ENCODE measurements at places on chromosomes 11 and 22.
A peak's percentile ranks its signal among the peaks of the same experiment; 100 is the strongest.

- DNase-seq: no peak
These were observed 74.5 kb upstream of the PICALM start for GRCh38 chr11:86143087-86144030.

- no peak for DNase-seq
These were observed 320.4 kb downstream of the CADM1 start for GRCh38 chr11:115183830-115184229.

DNA sequence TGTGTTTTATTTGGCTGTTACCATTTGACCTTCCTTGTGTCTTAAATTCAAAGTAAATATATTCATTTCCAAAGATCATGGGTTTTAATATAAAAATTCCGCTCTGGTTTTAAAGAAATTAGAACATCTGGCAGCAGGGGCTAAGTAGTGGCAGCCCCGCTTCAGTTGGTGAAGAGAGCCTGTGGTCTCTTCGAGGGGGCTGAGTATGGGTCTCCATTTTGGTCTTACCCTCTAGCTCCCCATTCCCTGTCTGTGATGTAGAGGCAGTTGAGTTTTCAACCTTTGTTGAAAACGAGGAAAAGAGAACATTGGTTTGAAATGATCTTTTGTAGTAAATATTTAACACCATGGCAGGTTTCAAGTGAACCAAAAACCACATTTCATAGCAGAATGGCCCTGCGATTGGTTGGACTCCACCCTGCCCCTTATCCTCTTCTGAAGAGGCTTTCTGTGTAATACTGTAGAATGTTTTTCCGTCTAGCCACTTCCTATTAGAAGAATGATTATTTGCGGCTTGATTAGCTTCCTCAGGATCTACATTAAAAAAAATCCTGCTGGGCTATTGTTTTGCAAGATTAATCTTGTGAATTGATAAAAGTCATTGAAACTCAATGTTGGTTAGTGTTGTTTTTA, 17.7 kb downstream of the APLP2 start:
- no peak for DNase-seq

GRCh38 chr11:15493066-15493465, 378.3 kb downstream of the INSC start:
- DNase-seq: peak; percentile 3

- no peak for DNase-seq
These were observed 27.8 kb downstream of the LRP5 start for GRCh38 chr11:68340003-68340767.

DNA sequence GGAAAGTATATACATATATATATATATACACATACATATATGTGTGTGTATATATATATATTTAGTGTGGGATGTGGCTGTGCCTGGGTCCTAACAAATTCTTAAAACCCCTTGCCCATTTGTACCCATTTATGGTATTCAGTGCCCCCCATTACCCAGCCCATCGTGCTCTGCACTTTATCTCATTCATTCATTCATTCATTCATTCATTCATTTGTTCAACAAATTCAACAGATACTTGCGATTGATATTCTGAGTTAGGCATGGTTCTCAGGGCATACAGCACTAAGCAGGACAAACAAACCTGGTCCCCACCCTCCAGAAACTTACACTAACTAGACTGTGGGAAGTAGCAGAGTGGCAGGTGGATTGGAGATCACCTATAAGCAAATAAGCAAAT, 56.6 kb upstream of the LMO2 start:
- no peak for DNase-seq

DNA sequence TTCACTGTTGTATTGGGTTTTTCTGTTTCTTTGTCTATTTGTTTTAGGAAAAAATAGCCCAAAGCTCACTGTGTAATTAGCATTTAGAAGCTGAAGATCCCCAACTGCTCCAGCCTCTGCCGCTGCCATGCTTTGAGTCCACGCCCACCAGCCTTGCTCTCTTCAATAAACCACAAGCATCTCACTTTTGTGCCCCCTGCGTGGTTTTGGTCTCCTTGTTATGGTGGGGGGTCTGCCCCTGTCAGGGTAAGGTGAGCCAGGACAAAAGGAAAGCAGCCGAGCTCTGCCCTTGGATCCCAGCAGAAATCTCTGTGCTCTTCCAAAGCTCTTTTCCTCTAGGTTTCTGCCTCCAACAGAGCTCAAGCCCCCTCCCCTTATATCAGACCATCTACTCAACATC, 4.2 kb downstream of the SCGB1A1 start:
- DNase-seq: no peak

DNA sequence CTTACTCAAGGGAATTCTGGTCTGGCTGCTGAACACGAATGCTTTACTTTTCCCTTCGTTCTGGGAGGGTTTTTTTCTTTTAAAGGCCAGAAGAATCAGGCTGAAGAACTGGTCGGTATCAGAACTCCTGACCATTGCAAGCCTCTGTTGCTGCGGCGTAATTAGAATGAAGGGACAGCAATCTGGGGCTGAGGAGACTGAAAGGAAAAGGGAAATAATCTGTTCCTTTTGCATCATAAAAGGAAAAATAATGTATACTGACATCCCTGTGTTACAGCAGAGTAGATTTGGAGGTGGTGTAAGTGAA, 670 bp downstream of the SC5D start:
- DNase-seq: no peak

DNA sequence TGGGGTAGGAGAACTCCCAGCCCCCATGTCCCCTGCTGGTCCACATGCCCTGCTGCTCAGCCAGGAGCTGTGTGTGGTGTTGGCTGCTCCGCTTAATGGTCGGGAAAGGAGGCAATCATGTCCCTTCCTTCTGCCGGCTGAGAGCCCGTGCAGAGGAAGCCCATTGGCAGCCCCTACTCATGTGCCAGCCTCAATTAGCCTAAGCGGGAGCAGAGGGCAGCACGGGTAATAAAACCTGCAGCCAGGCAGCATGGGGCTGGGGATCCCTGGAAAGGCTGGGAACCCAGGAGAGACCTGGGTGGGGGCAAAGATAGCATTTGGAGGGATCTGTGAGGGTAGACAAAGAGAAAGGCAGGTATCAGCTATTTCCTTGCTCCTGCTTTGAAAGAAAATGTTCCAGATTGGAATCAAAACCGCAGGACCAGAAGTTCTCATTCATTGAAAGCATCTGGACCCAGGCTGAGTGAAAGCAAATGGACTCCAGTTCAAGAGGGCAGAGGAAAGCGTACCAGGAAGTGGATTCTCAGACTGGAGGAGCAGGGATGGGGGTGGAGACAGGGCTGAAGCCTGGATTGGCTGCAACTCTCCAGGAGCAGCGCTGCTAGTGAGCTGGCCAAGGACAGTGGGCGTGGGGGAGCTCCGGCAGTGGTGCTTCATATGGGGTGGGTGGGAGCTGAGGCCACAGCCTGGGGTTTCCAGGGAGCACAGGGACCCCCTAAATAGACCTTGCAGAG, 103.4 kb upstream of the NECTIN1 start:
- peak; percentile 51 for DNase-seq

DNA sequence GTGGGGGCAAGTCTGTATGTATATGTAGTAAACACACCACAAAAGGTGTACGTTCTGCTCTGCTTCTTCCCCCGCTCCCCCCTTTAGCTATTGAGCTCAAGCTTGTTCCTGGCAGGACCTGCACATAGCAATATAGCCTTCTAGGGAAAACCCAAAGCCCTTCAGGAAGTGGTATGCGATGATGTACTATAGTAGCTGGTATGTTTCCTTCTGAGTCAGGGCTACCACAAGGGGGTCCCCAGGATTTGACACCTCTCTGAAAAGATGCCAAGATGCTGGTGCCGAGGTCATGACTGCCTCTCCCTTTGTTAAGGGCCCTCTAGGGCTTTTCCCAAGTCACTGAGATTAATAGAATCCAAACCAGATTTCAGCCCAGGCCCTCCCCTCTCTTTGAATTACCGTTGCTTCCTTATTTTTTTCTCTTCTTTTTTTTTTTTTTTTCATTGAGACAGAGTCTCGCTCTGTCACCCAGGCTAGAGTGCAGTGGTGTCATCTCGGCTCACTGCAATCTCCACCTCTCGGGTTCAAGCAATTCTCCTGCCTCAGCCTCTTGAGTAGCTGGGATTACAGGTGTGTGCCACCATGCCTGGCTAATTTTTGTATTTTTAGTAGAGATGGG, 268.4 kb downstream of the ETS1 start:
- DNase-seq: peak; percentile 23

DNA sequence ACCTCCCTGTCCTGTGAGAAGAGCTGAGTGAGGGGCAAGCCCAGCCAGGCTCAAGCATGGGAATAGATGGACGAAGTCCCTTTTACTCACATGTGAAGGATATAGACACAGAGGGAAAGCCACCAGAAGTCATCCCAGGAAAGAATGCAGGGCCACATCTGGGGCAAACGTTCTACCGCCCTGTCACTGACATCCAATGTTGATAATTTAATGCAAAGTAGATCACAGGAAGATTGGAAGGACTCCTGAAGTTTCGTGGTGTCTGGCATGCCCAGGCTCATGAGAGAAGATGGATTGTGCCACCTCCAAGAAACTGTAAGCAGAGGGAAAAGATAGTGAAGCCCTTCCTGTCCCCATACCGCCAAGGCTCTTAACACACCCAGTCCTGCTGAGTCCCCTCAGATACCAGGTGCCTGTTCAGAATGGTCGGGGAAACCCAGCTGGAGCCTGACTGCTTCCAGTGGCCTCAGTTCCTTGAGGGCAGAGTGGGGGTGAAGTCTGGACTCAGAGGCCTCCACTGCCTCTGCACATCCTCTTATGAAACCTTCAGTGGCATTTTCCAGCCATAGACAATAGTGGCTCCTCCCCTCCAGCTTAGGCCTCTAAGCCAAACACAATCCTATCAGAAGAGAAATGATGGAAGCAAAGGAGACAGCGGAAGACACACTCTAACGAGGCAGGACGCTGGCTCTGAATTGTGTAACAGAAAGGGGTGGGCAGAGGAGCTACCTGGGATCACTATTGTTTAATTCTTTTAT, 7.5 kb upstream of the STK33 start:
- DNase-seq: no peak

DNA sequence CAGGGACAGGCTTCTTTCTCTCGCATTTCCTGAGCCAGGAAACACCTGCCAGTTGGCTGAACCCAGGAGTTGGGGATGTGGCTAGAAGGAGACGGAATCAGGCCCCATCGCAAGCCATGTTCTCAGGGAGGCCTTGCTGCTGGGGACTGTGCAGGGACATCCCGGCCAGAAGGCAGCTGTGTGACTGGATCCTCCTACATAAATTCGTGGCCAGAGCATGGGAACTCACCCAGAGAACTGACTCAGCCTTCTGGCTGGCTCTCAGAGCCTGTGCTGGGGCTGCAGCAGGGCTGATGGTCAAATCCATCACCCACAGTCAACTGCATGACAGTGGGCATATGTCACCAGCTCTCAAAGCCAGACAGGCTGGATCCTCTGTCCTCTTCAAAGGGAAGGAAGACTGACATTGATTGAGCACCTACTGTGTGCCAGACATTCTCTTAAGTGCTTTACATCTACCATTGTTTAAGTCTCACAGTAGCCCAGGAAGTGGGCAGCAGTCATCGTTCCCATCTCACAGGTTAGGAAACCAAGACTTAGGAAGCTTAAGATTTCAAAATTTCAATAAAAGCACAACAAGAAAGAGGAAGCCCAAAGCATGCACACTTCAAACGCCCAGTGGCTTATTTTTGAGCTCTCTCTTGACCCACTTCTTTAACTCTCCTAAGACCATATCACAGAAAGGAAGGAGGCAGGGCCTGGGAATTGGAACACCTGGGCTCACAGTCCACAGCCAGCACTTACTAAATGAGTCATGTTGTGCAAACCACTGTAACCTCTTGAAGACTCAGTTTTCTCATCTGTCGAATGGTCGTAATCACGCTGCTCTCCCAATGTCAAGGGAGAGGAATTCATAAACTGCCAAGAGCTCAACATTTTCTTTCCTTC, 30.9 kb upstream of the CACNG2 start:
- peak; percentile 44 for DNase-seq

DNA sequence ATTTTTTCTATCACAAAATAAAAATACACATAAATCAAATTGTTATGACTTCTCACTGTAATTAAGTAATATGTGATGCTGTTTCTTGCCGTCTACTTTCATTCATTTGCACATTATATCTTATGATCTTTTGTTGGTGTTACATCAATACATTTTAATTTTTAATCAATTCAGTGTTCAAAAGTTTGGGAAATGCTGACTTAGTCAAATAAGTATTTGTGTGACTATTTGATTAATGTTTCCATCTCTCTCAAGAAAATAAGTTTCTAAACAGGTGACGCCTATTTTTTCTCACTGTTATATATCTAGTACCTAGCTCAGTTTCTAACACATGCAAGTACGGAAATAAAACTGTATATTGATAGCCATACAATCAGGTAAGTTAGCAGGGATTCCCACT, 329.5 kb upstream of the KIRREL3 start:
- no peak for DNase-seq

- no peak for DNase-seq
These were observed 370.6 kb upstream of the MPPED2 start for GRCh38 chr11:30956751-30957150.

- DNase-seq: no peak
These were observed 66.2 kb downstream of the SC5D start for GRCh38 chr11:121358760-121359159.

DNA sequence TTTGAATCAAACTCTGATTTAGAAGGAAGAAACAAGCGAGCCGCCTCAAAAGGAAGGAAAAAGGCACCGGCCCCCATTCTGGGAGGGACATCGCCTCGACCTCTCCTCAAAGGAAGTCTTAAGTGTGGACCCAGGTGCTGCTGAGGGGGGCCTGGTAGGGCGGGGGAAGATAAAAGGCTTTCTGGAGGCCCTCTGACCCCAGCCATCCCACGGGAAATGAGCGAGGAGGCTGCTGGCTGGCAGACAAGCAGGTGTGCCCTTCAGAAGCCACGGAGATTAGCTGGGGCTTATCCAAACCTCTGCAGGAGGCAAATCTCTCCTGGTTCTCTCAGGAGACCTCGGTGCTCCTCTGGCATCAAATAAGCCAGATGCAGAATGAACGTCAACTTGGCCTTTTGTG, 171.4 kb upstream of the BLID start:
- no peak for DNase-seq

DNA sequence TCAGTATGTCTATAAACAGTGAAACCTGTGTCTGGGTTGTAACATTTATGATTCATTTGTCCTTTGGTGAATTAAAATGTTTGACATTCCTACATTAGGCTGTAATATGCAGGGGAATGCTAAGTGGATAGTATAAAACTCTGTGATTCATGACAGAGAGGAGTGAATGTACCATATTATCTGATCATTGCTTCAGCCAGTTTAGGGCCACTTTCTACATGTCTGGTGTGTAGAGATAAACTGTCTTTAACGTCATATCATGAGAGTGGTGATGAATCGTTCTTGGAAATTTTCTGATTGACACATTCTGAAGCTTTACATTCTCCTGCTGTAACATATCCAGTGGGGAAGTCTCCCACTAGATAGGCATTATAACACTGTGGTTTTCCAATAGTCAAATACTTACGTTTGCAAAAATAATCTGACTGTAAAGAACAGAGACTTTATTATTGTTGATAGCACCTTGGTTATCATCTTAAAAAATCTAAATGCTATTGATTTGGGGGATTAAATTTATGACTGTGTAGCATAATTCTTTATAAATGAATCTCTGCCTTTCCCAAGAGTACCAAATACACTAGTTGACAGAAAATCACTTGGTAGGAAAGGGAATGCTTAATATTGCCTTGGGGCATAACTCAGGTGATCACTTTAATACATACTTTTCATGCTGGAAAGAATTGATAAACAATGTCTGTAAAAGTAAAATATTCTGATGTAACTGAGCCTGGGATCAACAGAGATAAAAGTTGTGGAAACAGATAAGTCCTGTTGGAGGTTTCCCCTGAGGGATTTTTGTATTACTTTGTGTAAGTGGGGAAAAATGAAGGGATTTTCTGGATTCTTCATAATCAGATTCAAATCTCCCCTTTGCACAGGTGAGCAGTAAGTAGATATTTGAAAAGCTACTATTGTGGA, 427.9 kb downstream of the JRKL start:
- DNase-seq: peak; percentile 39

GRCh38 chr11:101397979-101398378, 185.8 kb downstream of the TRPC6 start:
- DNase-seq: no peak
